EL (cell line): ENCODE measurements at places on chromosomes 7 and 10.

DNA sequence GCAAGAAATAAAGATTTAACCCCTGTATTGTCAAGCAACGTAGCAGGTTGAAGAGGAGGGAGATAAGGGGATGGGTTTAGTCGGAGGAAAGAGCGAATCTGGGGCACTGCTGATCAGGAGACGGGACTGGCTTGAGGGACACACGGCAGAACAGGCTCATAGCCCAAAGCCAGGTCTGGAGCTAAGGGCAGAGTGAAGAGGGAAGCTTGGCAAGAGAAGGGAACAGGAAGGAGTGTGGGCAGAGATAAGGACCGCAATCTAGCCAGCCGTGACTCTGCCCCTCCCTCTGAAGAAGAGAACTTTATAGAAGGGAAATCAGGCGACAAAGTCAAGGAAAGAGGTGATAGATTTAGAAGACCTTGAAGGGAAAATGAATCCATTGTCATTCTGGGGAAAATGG, 67.6 kb downstream of the CAV1 start:
- DNase-seq: no peak

- DNase-seq: peak; percentile 31
Observed at GRCh38 chr7:8035647-8036518, 67.3 kb downstream of the GLCCI1 start.

DNA sequence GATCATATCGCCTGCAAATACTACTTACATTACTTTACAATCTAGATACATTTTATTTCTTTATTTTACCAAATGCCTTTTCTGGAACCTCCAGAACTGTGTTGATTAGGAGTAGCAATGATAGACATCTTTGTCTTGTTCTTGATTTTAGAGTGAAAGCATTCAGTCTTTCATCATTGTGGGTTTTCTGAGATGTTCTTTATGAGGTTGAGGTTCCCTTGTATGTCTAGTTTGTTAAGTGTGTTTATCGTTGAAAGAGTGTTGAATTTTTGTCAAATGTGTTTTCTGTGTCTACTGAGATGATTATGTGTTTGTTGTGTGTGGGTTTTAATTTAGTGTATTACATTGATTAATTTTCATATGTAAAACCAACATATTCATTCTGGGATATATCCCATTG, 17.1 kb downstream of the SEPTIN7 start:
- no peak for DNase-seq

- DNase-seq: no peak
Observed at GRCh38 chr10:131193923-131194322, 117.6 kb downstream of the TCERG1L start.

DNA sequence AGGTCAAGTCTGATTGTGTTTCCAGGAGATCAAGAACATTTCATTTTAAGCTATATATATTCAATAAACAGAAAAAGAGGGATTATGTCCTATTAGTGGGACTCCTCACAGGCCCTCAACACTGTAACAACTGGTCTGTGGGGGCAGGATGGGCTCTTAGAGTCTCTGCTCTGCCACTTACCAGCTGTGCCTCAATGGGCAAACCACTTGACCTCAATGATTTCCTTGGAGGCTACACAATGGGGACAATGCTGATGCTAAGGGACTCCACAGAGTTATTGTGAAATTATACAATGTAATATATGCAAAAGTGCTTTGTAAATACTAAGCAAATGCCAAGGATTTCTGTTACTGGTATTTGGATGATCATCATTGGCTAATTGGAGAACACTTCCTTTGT, 33.2 kb upstream of the MXI1 start:
- no peak for DNase-seq

DNA sequence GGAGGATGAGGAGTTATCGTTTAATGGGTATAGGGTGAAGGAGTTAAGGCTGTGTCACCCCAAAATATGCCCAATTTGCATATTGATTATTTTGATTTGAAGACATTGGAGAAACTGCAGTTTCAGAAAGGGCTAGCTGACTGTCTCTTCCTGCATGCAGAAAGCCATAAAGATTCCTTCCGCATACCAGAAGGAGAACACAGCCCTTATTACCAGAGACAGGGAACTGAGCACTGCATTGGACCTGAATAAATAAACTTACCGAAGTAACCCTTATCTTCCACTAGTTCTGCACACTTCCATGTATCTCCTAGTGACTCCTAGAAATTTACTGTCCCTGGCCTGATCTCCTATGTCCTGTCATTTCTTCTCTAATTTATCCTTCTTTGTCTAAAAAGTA, 821.9 kb upstream of the AUTS2 start:
- DNase-seq: no peak

DNA sequence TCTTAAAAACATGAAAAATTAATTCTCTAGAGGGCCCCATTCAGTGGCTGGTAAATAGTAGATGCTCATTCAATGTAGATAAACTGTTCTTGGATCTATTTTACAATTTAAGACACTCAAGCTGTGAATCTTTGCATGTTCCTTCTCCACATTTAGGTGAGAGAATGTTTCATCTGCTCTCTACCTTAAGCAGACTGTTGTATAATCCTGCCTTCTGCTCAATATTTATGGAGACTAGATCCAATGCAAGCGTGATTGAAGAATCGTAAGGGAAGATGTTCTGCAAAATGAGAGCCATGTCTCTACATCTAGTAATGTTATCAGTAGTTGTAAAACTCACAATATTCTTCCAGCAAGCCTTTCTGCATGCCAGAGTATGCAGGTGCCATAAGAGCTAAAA, 115.0 kb upstream of the TEX47 start:
- no peak for DNase-seq

DNA sequence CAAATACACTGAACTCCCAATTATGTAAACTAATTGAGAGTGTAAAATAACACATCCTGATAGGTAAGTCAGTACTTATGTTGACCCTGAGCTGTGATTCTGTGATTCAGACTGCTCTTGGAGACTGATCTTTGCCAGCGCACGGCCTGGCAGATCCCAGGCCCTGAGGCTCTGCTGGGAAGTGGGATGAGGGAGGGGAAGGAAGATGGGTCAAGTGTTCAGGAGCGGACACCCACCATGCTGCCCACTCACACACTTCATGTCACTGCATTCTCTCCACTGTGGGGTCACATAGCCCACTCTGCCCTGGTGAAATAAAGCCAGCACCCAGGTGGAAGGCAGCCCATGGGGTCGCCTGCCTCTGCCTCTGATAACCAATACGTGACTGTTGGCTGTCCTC, 226.2 kb downstream of the TNS3 start:
- DNase-seq: no peak

GRCh38 chr7:123649964-123650363, 5.7 kb upstream of the LMOD2 start:
- peak; percentile 18 for DNase-seq

GRCh38 chr7:49023345-49024328, 99.3 kb downstream of the CDC14C start:
- DNase-seq: no peak

GRCh38 chr7:117673367-117673766, 193.5 kb downstream of the CFTR start:
- DNase-seq: no peak

- DNase-seq: no peak
Observed at GRCh38 chr7:44430054-44430453, 60.4 kb downstream of the NUDCD3 start.

DNA sequence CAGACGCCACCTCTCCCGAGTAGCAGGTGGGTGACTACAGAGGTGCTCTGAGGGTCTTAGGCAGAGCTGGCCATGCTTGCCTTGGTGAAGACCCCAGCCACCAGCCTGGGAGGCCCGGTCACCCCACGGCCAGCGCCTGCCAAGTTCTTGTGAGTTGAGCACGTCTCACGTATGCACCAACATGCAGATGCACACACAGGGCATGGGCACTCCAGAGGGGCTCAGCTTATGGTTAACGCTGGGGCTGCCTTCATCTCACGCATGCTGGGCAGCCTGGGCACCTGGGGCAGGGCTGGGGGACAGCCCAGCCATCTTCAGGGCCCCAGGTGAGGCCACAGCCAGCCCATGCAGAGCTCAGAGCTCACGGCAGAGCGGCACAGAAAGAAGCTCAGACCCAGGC, 41.0 kb downstream of the PTPRN2 start:
- no peak for DNase-seq

GRCh38 chr10:7428673-7429350, 18.0 kb upstream of the SFMBT2 start:
- no peak for DNase-seq

- DNase-seq: peak; percentile 51
Observed at GRCh38 chr7:116236020-116236630, 25.8 kb downstream of the TES start.

DNA sequence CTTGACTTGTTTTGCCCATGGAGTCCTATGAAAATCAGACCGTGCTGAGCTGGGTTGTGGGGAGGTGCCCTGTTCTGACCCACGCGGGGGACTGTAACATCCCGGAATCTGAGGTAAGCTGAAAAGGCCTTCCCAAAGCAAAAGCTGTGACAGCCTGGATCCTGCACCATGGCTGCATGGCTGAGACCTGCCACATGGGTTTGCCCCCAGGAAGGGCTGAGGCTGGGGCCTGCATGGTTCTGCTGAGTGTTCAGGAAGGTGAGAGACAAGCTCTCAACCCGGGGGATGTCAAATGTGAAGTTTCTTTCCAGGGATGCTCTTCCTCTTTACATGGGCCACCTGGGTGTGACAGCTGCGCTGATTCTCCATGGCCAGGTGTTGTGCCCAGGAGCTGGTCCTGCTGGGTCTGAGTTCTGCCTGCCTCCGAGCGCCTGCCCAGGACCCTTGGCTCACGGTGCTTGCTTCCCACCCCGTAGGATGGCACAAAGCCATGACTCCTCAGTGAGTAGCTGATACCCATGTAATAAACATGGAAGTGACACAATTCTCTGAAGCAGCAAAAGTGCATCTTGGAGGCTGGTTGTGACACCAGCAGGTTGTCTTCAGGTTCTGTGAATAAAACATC, 58.3 kb downstream of the VIPR2 start:
- no peak for DNase-seq

DNA sequence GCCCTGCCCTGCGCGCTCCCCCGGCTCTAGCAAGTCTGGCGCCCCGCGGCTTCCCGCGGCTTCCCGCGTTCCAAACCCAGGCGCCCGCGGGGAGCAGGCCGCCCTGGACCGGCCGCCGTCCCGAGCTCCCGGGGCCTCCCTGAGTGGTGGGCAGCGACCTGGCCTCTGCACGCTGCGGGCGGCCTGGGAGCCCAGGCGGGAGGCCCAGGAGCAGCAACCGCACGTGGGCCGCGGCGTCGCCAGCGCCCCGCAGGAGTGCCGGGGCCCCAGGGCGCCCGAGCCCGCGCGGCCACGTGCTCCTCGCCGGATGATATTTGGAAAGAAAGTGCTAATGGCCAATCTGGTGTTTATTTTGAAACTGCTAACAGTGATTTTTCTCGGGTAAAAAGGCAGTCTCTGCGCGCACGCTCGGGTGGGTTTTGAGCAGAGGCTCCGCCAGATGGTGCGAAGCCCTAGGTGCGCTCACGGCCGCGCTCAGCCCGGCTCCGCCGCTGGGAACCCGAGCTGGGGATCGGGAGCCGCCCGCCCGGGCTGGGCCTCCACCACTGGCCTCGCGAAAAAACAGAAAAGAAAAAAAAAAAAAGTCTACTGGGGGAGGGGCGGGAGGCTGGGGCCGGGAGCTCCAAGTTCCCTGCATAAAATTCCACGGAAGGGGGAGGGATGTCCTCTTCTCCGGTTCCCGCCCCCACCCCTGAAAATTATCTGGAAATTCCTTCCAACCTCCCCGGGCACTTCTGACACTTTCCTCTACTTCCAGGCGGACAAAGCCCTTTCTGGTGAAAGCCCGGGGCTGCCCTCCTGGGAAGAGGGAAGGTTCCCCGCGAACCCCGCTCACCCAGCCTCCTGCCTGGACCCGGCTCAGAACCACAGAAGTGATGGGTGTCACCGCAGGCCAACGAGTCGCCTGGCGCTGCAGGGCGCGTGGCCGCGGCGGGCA, 4.3 kb downstream of the EBF3 start:
- no peak for DNase-seq

GRCh38 chr7:22845221-22845834, 22.7 kb upstream of the TOMM7 start:
- DNase-seq: peak; percentile 29

DNA sequence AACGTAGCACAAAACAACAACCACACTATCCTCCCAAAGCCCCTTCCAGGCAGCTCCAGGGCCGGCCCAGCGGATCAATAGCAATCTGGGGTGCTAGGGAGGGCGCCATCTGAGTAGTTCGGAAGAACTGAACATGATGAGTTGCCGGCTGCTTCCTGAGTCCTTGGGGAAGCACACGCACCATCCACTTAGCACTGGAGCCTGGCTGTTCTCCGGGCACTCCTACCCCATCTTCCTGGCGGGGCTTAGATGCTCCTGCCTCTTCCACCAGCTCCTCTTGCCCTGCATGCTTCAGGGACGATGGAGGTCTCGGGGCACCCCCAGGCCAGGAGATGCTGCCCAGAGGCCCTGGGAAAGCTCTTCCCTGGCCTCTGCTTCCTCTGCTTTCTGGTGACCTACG, at the start of gene KCNK18:
TSS of gene KCNK18 (plus strand) at position 301 of the 400 bp plus-strand sequence. CDS start at position 301, 0 bp downstream.
- no peak for DNase-seq

GRCh38 chr10:101145750-101146391, 14.8 kb downstream of the TLX1 start:
- no peak for DNase-seq

DNA sequence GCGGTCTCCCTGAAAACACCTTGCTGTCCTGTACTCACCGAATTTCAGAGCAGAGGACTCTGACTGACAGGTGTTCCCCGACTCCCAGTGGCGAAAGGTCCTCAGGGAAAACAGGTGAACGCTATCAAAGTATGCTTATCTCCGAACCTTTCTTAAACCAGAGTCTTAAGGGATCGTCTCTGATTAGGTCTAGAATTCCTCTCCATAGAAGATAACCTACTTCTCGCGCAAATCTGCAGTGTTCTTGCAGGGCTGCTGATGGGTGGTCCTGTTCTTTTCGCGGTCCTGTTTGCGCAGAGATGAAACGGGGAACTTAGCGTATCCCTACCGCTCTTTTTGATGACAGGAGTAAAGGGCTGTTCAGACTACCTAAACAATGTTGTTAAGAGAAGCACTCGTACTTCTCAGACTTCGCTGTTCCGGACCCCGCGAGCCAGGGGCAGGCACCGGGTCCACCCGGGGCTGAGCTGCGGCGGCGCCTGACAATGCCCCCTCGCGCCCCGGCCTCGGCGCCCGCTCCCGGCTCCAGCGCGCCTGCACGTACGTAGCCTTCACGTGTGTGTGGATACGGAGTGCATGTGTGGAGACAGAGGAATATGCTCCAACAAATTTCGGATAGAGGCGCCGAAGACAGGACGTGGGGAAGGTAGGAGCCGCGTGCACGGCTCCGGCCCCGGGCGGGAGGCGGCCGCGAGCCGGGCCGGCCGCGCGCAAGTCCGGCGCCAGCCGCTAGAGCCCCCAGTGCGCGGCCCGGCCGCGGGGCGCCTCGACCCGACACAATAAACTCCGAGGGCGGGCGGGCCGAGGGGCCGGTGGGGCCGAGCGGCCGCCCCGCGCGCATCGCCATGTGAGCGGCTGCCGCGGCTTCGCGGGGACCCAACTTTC, 766 bp upstream of the ZMYND11 start:
- DNase-seq: peak; percentile 36

- no peak for DNase-seq
Observed at GRCh38 chr10:110717781-110718589, 73.8 kb downstream of the RBM20 start.

- DNase-seq: peak; percentile 28
Observed at GRCh38 chr10:3791974-3792633, 7.1 kb upstream of the KLF6 start.

GRCh38 chr7:132430861-132431822, 145.1 kb downstream of the PLXNA4 start:
- peak; percentile 88 for DNase-seq

- DNase-seq: no peak
Observed at GRCh38 chr7:151239837-151240459, 7.7 kb downstream of the CHPF2 start.
